Cardiac septum (tissue), 1 donor: ENCODE measurements at places on chromosomes 11 and 22. TPM values are rescaled to one million over a fixed set of nuclear protein-coding genes. Genes with fewer than 3 reads are reported as not detected.

The ART5 gene
- total RNA-seq = 1.4 TPM

DNA sequence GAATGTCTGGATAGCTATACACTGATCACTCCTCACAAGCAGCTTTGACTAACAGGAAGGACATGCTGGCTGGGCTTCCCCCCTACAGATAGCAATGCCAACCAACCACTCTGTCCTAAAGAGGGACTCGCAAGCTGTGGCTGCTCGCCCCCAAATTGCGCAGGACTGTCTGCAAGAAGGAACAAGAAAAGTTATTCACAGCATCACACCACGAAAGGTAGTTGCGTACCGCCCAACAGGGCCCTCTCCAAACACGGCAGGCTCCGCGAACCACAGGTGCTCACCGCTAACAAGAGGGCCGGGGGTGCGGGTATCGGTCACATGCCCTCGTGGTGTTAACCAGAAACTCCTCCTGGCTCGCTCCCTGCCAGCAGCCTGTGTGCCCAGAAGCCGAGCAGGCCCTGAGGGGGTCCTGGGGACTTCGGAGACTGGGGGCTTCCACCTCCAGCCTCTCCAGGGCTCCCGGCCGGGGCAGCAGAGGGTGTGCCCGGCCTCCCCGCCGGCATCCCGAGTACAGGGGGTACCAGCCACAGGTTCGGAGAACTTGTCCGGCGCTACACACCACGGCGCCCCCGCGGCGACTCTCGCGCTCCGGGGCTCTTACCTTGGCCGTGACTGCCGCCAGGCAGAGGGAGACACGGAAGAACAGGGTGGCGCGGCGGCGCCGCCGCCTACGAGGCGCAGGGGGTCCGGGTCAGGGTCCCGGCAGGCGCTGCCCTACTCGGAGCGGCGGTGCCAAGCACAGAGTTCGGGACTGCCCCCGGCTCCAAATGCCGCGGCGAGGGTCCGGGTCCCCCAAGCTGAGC is 682 bp downstream of the LARGE1 start:
- DNase-seq = peak; percentile 77

GRCh38 chr22:22384668-22385244 is 123.8 kb downstream of the ZNF280B start:
- DNase-seq = no peak

DNA sequence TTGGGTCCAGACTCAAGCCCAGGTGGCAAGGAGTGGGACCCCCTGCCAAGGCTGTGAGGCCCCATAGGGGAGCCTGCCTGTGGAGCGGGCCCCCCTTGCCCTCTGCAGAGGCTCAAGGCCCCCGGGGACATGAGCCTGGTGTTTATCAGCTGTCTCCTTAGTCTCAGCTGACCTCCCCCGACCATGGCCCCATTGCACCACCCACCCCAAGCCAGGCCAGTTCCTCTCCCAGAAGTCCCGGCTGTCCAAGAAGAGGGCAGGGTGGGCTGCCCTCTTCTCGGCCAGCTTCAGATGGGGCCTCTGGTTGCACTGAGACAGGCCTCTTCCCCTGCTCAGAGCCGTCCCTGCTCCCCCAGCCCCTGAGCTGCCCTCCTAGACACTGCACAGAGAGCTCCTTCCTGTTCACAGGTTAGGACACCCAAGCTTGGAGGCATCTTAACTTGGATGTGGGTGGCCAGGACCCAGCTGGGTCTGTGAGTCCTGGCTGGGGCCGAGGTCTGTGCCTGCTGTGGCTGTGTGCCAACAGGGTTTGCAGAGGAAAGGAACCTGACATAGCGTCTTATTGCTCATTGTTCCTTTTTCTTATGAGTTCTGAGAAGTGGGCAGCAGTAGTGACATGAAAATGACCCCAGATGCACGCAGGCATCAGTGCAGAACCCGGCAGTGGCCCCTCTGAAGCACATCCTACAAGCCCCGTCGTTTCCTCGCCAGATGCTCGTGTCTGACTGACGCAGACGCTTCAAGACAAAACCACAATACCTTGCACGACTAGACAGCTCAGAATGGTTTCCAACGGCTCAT is 5.4 kb downstream of the TRABD start:
- peak; percentile 83 for DNase-seq

DNA sequence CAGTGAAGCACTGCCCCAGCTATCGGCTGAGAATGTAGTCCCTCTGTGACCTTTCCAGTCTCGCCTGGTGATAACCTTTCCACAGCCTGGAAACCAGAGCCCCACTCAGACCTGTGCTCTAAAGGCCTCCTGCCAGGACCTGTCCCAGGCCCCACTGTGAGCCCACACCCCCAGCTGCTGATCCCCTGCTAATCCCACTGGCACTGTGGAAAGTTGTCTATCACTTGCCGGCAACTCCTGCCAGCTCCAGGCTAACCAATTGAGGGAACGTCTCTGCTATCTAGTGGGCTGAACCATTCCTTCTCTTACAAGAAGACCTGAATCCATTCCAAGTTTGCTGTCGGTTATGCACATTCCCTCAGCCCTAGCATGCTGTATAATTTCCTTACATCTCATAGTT is 328.2 kb downstream of the FAM181B start:
- DNase-seq = no peak

DNA sequence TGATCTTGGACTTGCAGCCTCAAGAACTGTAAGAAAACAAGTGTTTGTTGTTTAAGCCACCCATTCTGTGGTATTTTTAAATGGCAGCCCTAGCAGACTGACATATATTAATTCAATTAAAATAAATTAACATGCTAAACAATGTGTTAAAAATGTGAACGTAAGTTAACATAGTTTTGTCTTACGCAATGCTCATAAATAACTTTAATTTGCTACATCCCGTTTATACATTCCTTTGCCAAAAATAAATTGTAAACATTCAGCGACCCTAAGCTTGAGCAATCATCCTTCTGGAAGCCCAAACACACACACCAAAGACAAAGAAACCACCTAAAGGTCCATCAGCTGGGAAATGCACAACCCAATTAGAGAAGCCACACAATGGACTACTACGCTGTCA is 70.4 kb downstream of the CELSR1 start:
- DNase-seq = no peak
